ENCODE measurements at places on chromosomes 1 and 21.

DNA sequence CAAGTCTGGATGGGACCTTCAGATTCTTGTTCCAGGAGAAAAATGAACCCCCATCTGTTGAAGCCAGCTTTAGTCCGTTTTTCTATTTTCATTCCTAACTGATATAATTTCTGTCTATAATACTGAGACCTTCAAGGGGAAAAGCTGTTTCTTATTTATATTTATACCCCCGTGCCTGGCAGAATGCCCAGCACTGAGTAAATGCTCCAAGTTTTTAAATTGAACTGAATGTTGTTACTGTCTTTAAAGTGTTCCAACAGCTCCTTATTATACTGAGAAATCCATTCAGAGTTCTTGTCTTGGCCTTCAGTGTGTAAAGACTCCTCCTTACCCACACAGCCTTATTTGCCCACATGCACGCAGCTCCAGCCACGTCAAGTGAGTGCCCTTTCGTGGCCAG is 178.6 kb upstream of the HMGB4 start:
- no peak for DNase-seq

- no peak for DNase-seq
Measured at GRCh38 chr1:100775483-100775882, 55.9 kb downstream of the VCAM1 start.

- no peak for DNase-seq
Measured at GRCh38 chr1:212178851-212179250, 106.4 kb upstream of the PPP2R5A start.

DNA sequence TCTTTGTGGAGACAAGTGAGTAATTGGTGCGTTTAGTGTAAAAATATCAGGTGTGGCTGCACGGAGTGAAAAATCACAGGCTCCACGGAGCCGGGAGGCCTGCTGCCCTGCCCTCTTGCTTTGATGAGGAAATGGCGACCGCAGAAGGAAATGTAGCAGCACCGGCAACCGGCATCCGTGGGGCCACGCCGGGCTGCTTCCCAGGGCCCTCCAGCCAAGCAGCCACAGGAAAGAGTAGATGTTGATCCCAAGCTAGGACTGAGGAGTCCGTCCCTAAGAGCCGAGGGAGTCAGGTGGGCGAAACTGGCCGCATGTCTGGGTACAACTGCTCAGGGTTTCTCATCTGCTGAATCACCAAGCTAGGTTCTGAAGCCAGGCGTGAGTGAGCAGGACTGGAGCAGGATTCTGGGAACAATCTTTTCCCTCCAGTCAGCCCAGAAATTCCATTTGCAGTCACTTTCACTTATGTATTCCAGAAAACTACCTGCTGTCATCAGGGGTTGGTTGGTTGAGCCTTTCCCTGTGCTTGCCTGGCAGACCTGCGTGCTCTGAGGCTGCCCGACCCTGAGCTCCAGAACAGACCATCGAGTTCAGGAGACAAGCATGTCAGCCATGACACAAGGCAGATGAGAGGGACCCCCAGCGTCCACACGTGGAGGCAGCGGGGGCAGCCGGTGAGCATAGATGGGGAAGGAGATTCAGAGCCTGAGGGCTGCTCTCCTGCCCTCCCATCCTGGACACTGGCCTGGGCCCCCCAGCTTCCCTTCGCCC is 5.8 kb upstream of the ITGB2 start:
- no peak for DNase-seq

DNA sequence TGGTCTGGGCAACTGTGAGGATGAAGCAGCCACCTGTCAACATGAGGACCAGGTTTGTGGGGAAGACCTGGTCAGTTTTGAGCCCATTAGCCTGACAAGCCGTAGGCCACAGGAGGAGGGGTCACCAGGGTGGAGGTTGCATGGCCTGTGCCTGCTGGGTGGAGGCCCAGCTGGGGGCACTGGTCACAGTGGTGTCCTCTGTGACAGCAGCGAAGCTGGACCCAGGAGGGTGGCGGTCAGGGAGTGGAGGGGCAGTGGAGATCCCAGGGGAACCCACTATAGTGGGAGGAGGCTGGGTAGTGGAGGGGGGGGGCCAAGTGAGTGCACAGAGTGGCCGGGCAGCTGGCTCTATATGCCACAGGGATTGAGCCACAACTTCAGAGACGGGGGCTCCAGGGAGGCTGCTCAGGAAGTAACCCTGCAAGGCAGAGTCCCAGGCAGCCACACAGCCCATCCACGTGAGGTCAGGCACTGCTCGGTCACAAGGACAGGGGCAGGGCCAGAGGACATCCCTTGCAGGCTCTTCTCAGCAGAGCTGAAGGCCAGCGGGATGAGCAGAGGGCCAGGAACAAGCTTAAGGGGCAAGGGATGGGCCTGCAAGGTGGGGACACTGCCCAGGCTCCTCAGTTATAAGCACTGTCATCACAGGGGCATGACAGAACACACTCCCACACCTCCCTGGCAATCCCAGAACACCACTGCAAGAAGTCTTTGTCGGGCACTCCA is 2.3 kb upstream of the C1orf35 start:
- DNase-seq: no peak

- DNase-seq: no peak
Measured at GRCh38 chr1:64878931-64879611, 87.3 kb downstream of the JAK1 start.

DNA sequence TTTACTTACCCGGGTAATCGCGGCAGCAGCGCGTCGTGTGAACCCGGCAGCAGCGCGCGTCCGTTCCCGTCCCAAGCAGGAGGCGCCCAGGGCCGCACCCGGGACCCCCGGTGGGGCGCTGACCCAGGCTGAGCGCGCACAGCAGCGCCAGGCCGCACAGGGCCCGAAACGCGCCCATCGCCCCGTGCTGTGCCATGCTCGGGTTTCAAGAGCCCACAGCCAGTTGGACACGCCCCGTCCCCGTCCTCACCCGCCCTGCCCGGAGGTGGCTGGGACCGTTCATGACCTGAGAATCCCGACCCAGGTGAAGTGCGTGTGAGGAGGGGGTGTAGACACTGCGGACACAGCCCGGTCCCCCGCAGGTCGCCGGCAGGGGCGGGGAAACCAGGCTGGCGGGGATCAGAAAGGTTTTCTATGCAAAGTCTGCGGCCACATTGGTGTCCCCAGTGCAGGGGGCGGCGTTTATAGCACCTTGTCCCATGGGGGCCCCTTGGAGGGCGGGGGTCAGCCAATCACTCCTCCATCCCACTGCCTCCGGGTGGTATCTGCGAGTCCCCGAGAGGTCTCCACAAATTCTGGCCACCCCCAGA is at the start of gene TNFRSF18:
Gene TNFRSF18 (minus strand): TSS at position 217 of the 590 bp plus-strand sequence. CDS start 21 bp downstream, at position 196.
- no peak for DNase-seq

DNA sequence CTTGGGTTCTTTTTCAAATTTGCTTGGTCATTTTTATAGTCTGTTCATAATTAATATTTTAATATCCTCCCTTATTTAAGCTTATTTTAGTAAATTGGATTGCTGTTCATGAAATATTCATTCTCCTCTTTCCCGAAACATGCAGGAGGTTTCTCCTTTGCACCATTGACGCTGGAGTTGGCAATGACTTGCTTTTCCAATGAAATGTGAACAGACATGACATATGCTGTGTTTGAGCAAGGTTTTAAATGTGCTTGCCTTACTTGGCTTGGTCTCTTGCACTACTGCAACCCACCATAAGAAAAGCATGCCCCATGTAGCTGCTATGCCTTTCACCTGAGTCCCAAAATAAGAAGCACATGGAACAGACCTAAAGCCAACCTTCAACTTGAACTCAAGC is 498.0 kb upstream of the NFIA start:
- no peak for DNase-seq

DNA sequence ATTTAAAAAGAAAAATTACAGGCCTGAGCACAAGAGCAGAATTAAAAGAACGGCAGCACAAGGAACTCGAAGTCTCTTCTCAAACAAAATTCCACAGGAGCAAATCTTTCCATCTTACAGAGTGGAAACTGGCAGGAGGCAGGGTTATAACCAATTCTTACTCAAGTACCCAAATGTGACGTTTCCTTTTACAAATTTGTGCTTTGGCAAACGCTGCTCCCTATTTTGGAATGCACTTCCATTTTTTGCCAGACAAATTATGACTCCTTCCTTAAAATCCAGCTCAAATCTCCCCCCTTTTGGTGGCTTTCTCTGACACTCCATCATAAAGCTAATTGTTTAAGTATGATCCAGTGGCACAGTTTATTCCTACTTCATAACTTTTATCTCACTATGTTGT is 7.8 kb downstream of the ERI3 start:
- DNase-seq: no peak

GRCh38 chr1:15168479-15168878 is 14.9 kb downstream of the TMEM51 start:
- DNase-seq: no peak

GRCh38 chr21:45556645-45557615 is 14.7 kb upstream of the SLC19A1 start:
- no peak for DNase-seq

DNA sequence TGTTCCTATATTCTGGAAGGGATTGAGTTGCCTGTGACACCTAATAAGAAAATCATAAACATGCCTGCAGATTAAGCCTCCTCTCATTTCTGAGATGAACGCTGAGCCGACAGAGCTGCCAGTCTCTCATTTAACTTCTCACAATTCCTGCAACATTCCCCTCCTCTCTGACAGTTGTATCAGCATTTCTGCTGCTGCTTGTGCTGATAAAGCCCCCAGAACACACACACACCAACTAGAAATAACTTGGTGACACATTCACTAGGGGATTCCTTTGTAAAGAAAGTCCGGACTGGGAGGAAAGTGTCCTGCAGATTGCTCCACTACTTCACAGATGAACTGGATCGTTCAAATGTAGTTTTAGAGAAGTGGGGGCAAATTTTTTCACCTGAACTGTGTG is 437.3 kb downstream of the PLA2G4A start:
- DNase-seq: no peak

DNA sequence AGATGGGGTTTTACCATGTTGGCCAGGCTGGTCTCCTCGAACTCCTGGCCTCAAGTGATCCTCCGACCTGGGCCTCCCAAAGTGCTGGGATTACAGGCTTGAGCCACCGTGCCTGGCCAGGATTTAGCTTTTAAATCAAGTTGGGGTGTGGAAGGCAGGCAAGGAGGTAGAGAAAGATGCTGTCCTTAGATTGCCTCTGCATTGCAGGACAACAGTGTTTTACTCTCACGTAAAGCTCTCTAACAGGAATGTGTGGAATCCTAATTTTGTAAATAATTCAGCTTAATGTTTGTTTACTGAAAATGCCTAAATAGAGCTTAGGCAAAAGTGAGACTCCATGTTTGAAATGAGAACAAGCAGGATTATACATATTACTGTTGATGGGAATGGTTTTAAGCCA is 29.5 kb upstream of the TGFB2 start:
- no peak for DNase-seq

GRCh38 chr1:40032240-40032891 is 8.2 kb upstream of the CAP1 start:
- peak; percentile 70 for DNase-seq

DNA sequence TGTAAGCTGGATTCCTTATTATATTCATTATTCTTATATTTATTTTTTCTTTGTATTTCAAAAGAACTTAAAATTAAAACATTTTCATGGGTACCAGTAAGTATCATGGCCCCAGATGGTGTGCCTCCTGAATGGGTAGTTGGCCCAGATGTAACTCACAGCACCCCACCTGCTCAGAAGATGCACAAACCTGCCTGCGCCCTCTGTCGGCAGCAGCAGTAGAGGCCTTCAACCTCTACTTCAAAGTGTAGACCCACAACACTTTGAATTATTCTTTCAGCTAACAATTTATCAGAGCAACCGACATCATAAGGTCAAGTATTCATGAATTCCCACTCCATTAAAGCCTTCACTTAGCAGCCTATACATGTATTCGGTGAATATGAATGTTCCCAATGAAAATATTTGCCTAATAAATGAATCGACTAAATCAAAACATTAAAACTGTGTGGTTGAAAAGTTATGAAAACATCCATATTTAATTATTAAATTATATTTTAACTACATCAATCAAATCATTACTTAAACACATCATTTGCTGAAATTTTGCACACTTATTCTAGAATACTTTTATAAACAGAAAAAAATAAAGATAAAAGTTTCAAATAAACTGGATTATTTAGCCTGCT is 25.4 kb downstream of the PIGM start:
- peak; percentile 78 for DNase-seq

Data from urothelium cell line (cell line).